ENCODE measurements at places on chromosomes 5 and 9.

DNA sequence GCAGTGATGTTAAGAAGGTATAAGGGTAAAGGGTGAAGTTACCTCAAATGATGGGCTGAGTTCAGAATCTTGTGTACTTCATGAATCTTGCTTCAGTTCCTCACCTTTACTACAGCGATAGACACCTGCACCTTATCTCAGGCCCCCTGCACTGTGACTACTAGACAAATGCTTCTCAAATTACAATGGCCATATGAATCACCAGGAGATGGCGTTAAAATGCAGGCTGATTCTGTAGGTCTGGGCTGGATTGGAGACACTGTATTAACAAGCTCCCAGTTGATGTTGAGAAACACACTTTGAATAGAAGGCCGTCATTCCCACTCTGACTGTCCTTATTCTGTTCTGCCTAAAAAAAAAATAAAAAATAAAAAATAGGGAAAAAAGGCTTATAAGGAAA is 29.8 kb downstream of the TARS1 start:
- DNase-seq: peak; percentile 93

DNA sequence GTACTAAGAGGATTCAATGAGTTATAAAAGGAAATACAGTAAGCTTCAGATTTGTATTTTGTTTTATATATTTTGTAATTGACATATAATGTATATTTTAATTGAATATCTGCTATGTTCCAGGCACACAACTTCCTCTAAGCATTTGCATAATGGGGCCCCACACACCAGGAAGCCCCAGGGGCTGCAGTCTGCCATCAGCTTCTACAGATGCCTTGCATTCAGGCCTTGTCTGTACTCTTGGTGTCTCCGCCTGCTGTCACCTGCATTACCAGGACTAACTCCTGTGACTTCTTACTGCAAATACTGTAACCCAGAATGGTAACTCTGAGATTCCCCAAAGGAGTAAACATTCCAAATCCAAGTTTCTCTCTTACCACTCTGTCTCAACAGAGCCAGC is 20.6 kb downstream of the ARL15 start:
- DNase-seq: no peak

GRCh38 chr5:169923988-169924387 is 56.3 kb downstream of the INSYN2B start:
- no peak for DNase-seq

GRCh38 chr9:115367780-115368525 is 250.0 kb upstream of the TNC start:
- peak; percentile 55 for DNase-seq
